NCI-H524 (cell line): ENCODE measurements at places on chromosomes 5 and 9.

GRCh38 chr9:130104491-130105193 is 50.9 kb downstream of the GPR107 start:
- DNase-seq: no peak

DNA sequence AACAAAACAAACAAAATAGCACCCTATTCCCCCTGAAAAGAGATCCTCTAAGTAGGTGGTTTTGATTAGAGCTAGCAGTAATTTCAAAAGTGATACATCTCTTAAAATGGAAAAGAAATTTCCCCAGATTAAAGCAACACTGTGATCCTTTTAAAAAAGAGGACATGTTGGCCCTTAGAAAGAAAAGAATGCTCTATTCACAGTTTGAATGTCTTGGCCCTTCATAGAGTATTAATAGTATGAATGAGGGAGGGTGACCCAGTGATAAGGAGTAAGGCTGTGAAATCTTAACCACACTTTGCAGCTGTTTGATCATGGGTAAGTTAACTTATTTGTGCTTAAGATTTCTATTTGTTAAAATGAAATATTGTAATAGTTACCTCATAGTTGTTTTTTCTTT is 467.7 kb upstream of the MEF2C start:
- no peak for DNase-seq

DNA sequence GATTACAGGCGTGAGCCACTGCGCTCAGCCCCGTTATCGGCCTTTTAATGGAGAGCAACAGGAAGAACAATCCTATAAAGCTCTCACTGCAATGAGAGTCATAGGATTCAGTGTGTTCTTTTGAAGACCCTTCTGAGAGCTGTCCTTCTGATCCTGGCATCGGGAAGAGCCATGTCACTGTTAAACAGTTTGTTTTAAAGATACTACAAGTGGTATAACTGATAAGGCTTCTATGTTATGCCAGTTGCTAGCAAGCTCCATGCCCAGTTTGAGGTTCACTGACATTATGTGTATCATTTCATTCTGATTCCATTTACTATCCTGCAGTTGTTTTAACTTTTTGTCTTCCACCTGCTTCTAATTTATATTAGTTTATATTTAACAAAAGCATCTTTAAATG is 55.8 kb downstream of the GNAQ start:
- DNase-seq: no peak

DNA sequence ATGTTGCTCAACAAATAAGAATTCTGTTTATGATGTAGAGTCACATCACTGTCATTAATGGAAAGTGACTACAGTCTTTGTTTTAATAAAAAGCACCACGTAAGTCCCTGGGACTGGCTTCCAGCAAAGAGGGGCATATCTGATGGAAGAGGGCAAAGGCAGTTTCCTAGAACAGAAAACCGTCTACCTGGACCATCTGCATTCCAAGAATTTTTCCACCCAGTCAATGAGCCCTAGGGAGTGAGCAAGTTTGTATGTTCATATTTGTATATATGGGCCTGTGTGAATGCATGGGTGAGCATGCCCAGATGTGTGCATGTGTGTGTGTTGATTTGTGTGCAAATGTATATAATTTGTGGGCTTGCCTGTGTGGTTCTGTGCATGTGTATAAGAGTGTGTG is 156.8 kb upstream of the SEMA6A start:
- no peak for DNase-seq
